ENCODE measurements at places on chromosomes 2 and 18. TPM values are rescaled to one million over a fixed set of nuclear protein-coding genes. Genes with fewer than 3 reads are reported as not detected.

DNA sequence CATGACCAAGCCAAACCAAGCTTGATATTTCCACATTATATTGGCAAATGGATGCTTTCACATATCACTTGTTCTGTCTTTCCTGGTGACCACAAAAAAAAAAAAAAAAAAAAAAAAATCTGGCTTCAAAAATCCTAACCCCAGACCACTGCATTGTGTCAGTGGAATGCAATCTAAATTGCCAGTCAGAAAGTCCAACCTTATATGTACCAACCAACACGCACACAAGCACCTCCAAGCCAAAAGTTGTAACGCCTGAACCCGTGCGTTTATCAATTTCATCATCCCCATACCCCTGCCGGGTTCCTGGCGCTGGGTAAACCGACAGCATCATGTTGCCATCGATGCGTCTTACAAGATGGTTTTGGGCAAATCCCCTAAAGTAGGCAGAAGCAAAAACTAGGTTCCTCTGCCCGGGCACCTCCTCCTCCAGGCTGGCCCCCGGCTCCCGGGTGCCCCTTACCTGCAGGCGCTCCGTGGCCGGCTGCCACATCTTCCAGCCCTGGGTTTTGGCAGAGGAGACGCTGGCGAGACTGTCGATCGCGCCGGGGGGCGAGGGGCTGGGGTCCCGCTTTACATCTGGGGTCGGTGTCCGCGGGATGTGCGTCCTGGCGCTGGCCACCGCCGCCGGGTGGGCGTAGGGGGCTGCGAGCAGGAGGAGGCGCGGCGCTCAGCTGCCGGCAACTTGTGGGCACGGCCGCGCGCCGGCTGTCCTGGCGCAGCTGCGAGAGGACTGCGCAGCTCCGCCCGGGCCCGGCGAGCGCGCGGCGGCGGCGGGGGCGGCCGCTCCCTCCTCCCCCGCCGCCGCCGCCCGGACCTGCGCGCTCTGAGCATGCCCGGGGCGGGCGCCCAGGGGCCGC, at the start of gene PID1:
TSS of gene PID1 (minus strand) at position 737 of the 860 bp plus-strand sequence. CDS start at position 493, 244 bp downstream.
- peak; percentile 73 for DNase-seq
- peaks cover 34% of the 10 kb centered on the region for H3K27me3 ChIP-seq
- no peak within 1 kb of the TSS for H3K27ac ChIP-seq
- H3K36me3 ChIP-seq: no peaks in the 10 kb centered on the region
- no peaks in the 10 kb centered on the region for H3K4me1 ChIP-seq

Gene ALKAL2
- total RNA-seq: 0.95 TPM

DNA sequence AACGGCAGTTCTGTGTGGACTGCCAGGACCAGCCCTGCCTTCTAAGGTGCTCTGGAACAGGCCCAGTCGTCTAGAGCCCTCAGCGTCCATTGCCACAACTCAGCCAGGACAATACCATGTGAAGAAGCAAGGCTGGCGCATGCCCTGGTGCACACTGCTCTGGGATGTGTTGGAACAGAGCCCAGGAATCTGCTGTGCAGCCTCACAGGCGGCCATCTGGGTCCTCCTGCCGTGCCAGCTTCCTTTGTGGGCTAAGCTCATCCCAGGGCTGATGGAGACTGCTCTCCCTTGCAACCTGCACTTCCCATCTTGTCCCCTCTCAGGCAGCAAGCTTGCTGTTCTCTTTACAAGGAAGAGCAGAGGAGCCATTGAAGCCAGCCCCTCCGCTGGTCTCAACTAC, 246.4 kb upstream of the PXDN start:
- no peaks in the 10 kb centered on the region for H3K36me3 ChIP-seq
- no peak overlapping the region for H3K27ac ChIP-seq
- no peak for DNase-seq
- no peaks in the 10 kb centered on the region for H3K27me3 ChIP-seq
- no peaks in the 10 kb centered on the region for H3K4me1 ChIP-seq

DNA sequence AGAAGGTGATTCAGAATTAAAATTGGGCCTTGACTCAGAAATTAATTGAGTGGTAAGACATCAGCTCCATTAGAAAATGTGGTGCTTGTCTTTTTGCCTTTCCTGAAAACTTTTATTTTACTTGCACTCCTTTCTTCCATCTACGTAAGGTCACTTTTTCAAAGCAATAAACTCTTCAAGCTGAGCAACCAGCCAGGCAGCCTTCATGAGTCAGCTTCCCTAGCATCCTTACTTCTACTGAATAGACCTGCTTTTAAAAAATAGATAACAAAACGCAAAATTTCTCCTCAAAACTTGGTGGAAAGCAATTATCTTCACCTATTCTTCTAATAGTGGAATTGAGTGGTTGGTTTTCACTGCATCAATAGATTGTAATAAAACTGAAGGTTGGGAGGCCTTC, 504.2 kb downstream of the ARHGAP15 start:
- no peak overlapping the region for H3K27ac ChIP-seq
- H3K27me3 ChIP-seq: no peaks in the 10 kb centered on the region
- DNase-seq: no peak
- no peaks in the 10 kb centered on the region for H3K36me3 ChIP-seq

DNA sequence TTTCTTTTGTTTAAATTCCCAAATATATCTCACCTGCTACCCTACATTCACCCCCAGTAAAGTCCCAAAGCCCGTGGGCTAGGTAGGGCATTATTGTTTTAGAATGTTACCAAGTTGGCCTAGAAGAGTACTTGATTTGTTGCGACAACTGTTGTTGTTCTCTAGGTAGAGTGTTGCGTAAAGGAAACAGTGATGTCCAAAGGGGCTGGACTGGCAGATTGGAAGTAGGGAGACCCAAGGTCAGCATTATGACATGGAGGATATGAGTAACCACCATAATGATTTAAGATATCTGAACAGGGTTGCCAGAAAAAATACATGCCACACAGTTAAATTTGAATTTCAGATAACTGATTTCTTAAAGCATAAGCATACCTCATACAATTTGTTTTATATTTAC, 39.2 kb downstream of the SCN1A start:
- H3K36me3 ChIP-seq: no peaks in the 10 kb centered on the region
- no peak overlapping the region for H3K4me3 ChIP-seq
- no peak overlapping the region for H3K27ac ChIP-seq
- no peaks in the 10 kb centered on the region for H3K4me1 ChIP-seq
- DNase-seq: peak; percentile 92
- H3K27me3 ChIP-seq: no peaks in the 10 kb centered on the region

DNA sequence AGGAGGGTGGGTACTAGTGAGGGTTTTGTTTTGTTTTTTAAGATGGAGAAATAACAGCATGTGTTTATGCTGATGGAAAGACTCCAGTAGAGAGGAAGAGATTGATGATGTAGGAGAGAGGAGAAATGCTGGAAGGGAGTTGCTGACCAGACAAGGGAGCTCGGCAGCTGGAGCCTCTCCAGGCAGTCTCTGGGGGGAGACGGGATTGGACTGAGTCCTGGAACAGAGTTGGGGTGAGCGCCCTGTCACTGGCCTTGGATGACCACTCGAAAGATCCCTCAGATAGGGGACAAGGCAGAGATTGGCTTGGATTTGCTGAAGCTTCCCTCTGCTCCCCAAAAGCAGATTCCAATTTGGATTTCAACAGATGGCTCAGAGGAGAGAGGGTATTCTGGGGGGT, 197.7 kb downstream of the NAPG start:
- H3K27ac ChIP-seq: no peak overlapping the region
- no peaks in the 10 kb centered on the region for H3K27me3 ChIP-seq
- no peak overlapping the region for H3K4me3 ChIP-seq
- no peak for DNase-seq
- no peaks in the 10 kb centered on the region for H3K4me1 ChIP-seq

Gene ATP6V1B1
- 3.0 TPM for total RNA-seq

Gene KHK
- total RNA-seq: 9.0 TPM

Gene C2orf76
- 8.3 TPM for total RNA-seq

DNA sequence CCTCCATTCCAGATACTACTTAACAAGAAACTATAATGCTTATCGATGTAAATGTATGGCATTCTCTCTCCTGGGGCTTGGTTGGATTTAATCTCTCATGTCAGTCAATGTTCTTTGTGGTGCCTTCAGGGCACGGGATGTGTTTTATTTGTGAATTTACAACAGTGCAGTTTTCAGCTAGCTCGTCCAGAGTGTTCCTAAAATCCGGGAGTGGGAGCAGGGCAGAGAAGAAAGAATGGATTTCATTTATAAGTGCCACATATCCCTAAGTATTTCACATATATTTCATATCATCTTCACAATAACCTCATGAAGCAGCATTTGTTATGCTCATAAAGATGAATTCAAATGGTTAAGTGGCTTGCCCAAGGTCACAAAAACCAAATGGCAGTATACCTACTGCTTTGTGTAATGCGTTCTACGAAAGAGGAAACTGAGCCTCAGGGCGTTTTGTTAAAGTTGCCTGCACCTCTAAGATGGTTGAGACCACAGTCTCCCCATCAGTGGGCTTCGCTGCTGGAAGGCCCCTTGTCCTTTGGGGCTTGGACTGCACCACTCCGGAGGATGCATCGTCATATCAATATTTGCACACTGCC, 134.7 kb upstream of the MGAT5 start:
- H3K4me3 ChIP-seq: peak overlapping the region; percentile 88
- peaks cover 32% of the 10 kb centered on the region for H3K4me1 ChIP-seq
- no peak overlapping the region for H3K27ac ChIP-seq
- H3K27me3 ChIP-seq: no peaks in the 10 kb centered on the region
- H3K36me3 ChIP-seq: no peaks in the 10 kb centered on the region

GRCh38 chr2:152046940-152047339, 51.9 kb downstream of the CACNB4 start:
- H3K4me3 ChIP-seq: no peak overlapping the region
- no peaks in the 10 kb centered on the region for H3K27me3 ChIP-seq
- H3K4me1 ChIP-seq: no peaks in the 10 kb centered on the region

Gene TSPYL6
- not detected for total RNA-seq

GRCh38 chr2:218849721-218850120, 9.9 kb upstream of the WNT6 start:
- no peak overlapping the region for H3K4me3 ChIP-seq
- H3K27me3 ChIP-seq: peaks cover 52% of the 10 kb centered on the region
- no peaks in the 10 kb centered on the region for H3K36me3 ChIP-seq
- H3K27ac ChIP-seq: no peak overlapping the region
- no peak for DNase-seq

- no peaks in the 10 kb centered on the region for H3K4me1 ChIP-seq
- no peak overlapping the region for H3K27ac ChIP-seq
- H3K36me3 ChIP-seq: no peaks in the 10 kb centered on the region
- H3K27me3 ChIP-seq: no peaks in the 10 kb centered on the region
- no peak for DNase-seq
Measured at GRCh38 chr2:151678849-151679248, 55.4 kb downstream of the NEB start.
